Type B pancreatic cell (in vitro differentiated cells): ENCODE measurements at places on chromosomes 4 and X.

DNA sequence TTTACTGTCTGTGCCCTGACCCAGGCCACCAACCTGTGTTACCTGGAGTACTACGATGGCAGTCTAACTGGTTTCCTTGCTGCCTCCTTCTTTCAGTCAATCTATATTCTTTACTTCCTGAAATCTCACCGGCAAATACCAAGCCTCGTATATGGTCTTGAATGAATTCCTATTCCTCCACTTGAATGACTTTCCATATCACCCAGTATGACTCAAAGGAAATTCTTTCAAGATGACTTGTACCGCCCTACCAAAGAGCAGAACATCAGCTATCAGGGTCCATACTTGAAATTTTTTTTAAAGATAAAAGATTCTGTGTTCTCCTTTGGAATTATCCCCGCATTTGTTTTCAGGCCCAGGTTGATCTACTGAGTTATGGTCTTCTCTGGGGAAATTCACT lies 378.0 kb downstream of the AFF2 start:
- no peak for DNase-seq

GRCh38 chr4:110034026-110034393 lies 121.3 kb downstream of the EGF start:
- no peak for DNase-seq

DNA sequence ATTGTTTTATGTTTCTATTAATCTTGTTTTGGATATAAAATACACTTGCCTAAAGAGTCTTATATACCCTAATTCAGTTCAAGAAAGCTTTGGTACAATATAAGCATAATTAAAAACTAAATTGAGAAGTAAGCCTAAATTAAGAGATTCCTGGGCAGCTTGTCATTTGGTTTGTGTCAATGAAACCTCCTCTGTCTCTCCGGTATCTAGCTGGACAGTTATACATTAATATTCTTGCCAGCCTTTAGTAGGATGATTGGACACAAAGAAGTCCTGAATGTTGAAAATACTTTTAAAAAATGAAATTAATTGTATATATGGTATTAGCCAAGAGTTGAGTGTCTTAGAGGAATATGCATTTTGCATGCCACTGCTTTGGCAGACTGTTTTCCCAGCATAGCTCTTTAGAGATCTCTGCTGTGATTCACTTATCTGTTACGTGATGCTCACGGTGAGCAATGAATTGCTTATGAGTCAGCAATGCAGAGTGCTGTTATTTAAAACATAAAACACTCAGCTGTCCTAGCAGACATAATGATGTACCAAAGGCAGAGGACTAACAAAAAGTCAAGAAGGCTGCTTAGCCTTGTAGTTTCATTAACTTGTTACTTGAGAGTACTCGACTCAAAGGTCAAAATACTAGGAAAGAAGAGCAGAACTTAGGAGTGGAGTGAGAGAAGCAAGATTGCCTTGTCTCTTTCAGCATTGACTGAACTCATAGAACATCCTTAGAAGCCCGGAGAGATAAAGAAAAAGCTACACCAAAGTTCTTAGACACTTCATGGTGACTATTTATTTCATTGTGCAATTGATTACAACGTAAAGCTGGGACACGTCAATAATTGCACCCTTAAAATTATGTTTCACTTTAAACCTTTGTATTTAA lies 1296.1 kb upstream of the PCDH7 start:
- no peak for DNase-seq

DNA sequence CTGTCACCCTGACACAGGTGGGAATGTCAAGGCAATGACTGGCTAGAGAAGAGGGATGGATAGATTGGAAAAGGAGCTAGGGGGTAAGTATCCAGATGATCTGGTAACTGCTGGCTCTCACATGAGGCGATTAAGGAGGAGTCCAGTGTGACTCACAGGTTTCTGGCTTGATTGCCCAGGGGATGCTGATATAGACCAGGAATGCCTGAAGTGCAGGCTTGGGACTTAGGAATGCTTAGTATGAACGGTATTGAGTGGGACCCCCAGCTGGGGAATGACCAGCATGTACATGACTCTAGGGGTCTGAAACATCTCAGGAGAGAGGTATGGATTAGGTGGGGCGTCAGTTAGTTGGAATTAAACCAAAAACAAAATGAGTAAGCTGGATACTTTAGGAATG lies 65.8 kb upstream of the PRPS1 start:
- DNase-seq = no peak

- no peak for DNase-seq
These were observed 107.7 kb upstream of the LRPAP1 start for GRCh38 chr4:3639613-3640586.

DNA sequence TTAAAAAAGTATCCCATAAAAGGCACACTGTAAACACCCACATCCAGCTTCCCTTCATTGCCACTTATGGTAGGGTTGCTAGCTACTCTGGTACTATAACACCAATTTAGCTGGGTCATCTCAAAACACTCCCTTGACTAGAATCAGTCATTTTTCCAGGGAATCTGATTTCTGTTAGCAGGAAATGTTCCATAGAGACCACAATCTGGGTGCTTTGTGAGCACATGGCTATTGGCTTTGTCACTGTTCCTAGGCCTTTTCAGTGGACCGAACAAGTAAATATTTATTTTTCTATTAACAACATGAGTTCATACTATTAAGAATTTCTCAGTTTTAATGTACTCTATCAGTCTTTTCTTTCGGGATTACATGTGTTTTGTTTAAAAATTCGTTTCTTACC lies 404.7 kb upstream of the GNPDA2 start:
- no peak for DNase-seq
